ENCODE measurements at places on chromosomes 2 and 18.

- no peak for DNase-seq
Measured at GRCh38 chr2:189421644-189422043, 19.6 kb upstream of the WDR75 start.

- no peak for DNase-seq
Measured at GRCh38 chr2:9206991-9207640, 504 bp downstream of the ASAP2 start.

- no peak for DNase-seq
Measured at GRCh38 chr2:174120346-174120745, 128.0 kb downstream of the OLA1 start.

GRCh38 chr2:213002383-213002782, 149.0 kb downstream of the IKZF2 start:
- DNase-seq = no peak

DNA sequence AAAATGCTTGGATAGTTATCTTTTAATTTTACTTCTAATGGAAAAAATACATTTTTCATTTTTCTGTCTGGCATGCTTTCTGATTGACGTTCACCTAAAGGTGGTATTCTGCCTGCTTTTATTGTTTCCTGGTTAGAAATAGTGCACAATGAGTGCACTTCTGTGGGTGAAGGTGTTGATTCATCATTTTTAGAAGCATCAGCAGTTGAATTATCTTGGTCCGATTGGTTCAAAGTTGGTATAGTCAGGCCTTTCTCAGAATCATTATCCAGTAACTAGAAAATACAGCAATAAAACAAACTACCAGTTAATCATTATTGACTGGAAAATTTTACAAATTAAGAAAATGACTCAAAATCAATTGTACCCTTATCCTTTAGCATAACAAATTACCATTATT, 84.5 kb downstream of the STRADB start:
- no peak for DNase-seq

- no peak for DNase-seq
Measured at GRCh38 chr2:168231609-168232241, 15.7 kb downstream of the STK39 start.

GRCh38 chr2:181356526-181357130, 100.6 kb upstream of the ITGA4 start:
- no peak for DNase-seq

- no peak for DNase-seq
Measured at GRCh38 chr2:219021591-219021990, 19.7 kb downstream of the CFAP65 start.

DNA sequence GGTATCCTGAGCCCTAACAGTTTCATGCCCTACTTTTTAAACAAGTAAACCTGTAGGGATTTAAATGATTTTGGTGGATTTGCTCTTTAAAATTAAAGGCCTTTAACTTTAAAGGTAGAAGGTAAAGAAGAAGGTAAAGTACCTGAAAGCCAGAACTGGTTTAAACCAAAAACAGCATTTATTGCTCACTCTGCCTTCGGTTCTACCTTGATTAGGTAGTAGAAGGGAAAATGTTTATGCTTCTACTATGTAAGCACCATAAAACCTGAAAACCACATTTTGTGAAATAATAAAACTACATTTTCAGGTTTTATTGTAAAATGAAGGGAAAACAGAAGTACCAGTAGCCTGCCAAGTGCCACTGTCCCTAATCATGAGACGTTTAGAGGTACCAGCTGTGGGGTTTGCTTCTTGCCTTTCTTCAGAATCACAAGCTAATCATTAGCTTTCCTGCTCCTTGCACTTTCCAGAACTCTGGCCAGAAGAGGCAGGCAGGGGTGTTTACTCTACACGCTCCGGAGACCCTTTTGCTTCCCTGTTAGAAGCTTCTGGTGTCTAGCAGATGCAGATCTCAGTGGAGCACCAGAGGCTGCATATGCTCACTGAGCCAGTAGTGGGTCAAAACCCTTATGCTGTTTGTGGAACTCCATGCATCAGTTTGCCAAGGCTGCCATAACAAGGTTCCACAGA, 33.3 kb downstream of the RPIA start:
- DNase-seq = no peak

GRCh38 chr2:228401065-228401912, 219.8 kb upstream of the SPHKAP start:
- no peak for DNase-seq

GRCh38 chr2:226213717-226214116, 585.9 kb downstream of the IRS1 start:
- DNase-seq = no peak

GRCh38 chr2:162021516-162022058, 52.4 kb downstream of the DPP4 start:
- DNase-seq = no peak

- no peak for DNase-seq
Measured at GRCh38 chr18:30403278-30403677, 639.3 kb downstream of the DSC3 start.

- DNase-seq = no peak
Measured at GRCh38 chr2:26530696-26531095, 52.8 kb upstream of the OTOF start.

DNA sequence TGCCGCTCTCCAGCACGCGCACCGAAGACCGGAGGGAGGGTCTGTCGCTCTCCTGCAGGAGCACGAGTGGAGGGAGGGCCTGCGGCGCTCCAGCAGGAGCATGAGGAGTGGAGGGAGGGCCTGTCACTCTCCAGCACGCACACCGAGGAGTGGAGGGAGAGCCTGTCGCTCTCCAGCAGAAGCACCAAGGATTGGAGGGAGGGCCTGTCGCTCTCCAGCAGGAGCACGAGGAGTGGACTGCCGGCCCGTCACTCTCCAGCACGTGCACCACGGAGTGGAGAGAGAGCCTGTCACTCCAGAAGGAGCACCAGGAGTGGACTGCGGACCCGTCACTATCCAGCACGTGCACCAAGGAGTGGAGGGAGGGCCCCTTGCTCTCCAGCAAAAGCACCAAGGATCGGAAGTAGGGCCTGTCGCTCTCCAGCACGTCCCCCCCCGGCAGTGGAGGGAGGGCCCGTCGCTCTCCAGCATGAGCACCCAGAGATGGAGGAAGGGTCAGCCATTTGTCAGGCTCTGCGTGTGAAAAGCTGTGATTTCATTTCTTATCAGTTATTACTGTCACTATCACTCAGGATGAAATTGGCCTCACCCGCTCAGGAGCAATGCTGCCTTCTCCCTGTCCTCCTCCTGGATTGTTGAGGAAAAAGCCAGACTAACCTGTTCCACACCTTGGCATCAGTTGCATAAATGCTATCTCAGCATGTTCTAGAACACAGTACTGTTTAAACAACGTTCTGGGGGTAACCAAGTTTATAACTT, 35.9 kb downstream of the ADI1 start:
- DNase-seq = no peak

DNA sequence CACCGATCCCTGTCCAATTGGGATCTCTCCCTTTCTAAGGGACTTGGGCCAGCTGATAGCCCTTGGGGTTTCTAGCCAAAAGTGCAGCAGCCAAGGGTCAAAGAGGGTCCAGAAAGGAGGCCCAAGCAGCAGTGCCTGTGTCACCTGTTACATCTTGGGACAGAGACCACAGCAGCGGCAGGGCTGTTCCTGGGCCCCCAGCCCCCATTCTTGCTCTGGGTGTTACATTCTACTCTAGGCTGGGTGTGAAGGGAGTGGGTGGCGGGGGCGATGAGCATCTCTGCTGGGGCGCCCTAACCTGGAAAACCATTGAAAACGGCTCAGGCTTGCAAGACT, 1.2 kb downstream of the PAX3 start:
- DNase-seq = no peak

GRCh38 chr2:43324259-43325106, 98.1 kb upstream of the ZFP36L2 start:
- no peak for DNase-seq
